ENCODE measurements at places on chromosomes 11 and 22. TPM values are rescaled to one million over a fixed set of nuclear protein-coding genes. Genes with fewer than 3 reads are reported as not detected.

Gene KIRREL3
- 0.13 TPM for total RNA-seq

Gene SPON1
- 123 TPM for total RNA-seq

Gene OR51E2
- not detected for total RNA-seq

Gene ZBTB16
- 196 TPM for total RNA-seq

Gene SYT12
- total RNA-seq, result 3.1 TPM

Gene CATSPERZ
- total RNA-seq, result not detected

Gene OMP
- not detected for total RNA-seq

Gene OR52I1
- not detected for total RNA-seq

Gene MUC15
- not detected for total RNA-seq

Gene CTSD
- total RNA-seq, result 940 TPM

Gene NTM
- 2.9 TPM for total RNA-seq

Gene KLHL35
- total RNA-seq, result 0.61 TPM

Gene UPB1
- 0.32 TPM for total RNA-seq

All from mesenteric fat pad (tissue), 1 donor.